ENCODE measurements at places on chromosomes 11 and 22.

- DNase-seq: no peak
These were observed 1165.7 kb downstream of the LRRC4C start for GRCh38 chr11:40293655-40294348.

- DNase-seq: no peak
These were observed 21.5 kb upstream of the RAG2 start for GRCh38 chr11:36619502-36619901.

DNA sequence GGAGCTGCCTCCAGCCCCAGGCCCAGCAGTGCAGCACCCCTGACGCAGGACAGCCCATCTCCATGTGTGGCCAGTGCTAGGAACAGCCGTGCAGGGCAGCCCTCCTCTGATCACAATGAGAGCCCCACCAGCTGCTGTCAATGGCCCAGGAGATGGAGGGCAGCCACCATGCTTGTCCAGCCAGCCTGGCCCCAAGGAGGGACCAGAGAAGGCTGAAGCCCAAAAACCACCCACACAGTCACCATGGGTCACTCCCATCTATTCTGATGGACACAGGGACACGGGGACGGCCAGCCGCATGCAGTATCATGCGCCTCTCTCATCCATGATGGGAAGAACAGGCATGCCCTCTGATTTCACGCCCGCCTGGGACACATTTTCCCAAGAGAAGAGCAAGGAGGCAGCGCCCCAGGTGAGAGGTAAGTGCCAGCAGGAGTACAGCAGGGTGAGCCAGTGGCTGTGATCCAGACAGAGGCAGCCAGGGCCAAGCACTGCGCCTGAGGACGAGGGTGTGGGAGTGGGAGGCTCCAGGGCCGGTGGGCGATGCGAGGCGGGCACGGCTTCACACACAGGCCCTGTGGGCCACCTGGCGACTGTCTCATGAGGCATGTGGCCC, 33.6 kb upstream of the GNB1L start:
- DNase-seq: no peak

DNA sequence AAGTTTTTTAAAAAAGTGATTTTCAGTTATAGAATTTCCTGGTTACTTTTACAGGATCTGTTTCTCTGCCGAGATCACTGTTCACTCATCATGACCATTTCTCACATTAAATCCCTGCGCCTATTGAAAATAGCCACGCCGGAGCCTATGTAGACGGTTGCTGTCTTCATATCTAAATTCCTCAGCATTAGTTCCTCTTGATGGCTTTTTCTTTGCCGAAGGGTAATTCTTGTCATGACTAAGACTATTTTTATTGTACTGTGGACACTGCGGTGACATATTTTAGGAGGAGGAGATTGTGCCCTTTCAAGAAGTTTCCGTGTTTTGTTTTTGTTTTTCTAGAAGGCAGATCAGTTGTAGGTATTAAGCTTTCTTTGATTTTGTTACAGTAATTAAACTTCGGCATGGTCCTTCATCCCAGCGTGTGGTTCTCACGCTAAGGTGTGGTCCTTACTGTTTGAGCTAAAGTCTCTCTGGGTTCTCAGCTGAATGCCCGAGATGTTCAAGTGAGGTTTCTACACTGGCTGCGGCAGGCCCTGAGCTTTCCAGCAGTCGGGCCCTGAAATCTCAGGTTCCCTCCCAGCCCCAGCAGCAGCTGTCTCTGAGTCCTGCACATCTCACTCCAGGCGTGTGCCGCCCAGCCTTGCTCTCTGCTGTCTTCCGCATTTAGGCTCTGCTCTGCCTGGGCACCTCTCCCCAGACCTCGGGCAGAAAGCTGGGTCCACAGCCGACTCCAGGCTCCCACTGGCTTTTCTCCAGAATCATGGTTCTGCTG, 1110.5 kb downstream of the TBC1D22A start:
- no peak for DNase-seq

GRCh38 chr11:66891851-66892660, 35.2 kb downstream of the LRFN4 start:
- no peak for DNase-seq

DNA sequence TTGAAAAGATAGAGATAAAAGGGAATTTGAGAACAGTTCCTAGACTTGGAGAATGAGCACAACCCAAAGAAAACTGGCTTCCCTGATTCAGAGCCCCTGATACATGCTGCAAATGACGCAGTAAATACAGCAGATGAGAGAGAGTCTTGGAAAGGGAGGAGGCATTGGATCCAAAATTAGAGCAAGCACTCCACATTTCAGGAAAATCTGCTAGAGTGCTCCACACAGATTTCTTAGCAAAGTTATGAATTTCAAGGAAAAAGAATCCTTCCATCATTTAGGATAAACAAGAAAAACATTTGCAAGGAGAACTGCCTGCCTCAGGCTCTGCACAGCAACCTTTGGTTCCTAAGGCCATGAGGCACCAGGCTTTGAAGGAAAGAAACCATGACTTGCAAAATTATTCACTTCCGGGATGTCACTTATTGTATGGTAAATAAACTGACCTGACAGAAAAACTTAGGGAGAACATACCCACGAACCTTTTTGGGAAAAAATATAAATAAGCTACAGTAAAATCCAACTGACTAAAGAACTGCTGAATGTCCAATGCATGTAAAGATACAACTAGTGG, 89.8 kb upstream of the RTL6 start:
- DNase-seq: no peak

GRCh38 chr11:55572548-55572947, 620 bp downstream of the OR4C16 start:
- DNase-seq: no peak

GRCh38 chr11:9367551-9367950, 16.9 kb upstream of the IPO7 start:
- DNase-seq: no peak

DNA sequence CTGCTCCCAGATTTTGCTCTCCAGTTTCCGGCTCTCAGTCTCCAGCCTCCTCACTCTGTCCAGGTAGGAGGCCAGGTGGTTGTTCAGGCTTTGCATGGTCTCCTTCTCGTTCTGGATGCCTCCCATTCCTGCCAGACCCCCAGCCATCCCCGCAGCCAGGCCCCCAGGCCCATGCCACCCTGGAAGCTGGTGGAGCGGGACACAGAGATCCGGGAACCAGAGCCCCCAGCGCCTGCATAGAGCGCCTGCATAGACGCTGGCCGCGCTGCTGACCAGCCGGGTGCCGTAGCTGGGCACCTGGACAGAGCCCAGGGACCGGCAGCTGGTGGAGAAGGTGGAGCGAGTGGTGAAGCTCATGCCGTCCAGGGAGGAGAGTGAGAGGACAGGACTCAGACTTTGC, 82.7 kb upstream of the LDLRAD3 start:
- DNase-seq: no peak

DNA sequence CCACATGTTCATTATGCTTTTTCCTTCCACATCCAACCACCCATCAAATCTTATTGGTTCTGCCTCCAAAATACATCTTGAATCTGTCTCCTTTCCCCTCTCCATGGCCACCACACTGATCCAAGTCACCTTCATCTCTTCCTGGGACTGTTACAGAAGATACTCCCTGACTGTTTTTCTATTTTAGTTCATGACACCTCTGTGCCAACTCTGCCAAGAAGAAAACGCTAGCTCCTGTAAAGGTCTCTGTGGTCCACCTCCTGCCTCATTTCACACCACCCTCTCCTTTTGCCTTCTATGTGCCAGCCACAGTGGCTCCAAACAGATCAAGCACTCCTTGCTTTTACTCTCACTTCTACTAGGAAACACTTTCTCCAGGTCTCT, 58.9 kb upstream of the CLTCL1 start:
- no peak for DNase-seq

- no peak for DNase-seq
These were observed 15.0 kb downstream of the NEAT1 start for GRCh38 chr11:65437436-65438227.

- DNase-seq: no peak
These were observed 438.0 kb downstream of the TBC1D22A start for GRCh38 chr22:47200273-47201051.
